ENCODE measurements at places on chromosomes 2 and 18. TPM values are rescaled to one million over a fixed set of nuclear protein-coding genes. Genes with fewer than 3 reads are reported as not detected.

Gene GPR35
- total RNA-seq, result 2.6 TPM

DNA sequence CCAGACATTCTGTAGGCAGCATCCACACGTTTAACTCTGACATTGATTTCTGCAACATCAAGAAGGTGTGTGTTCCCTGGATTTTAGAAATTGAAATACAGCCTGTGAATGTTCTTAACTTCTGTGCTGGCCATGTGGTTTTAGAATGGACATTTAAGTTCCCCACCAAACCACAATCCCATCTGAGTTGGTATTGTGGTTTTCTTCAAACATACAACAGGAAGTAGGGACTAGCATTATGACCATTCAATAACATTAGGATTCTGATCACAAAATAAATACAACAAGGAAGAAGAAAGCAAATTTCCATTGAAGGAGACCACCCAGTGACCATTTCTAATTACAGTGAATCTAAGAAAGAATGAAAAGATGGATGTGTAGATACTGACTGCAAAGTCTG, 51.2 kb downstream of the MAP3K20 start:
- DNase-seq, result no peak
- H3K4me1 ChIP-seq, result no peaks in the 10 kb centered on the region
- H3K27me3 ChIP-seq, result no peaks in the 10 kb centered on the region

DNA sequence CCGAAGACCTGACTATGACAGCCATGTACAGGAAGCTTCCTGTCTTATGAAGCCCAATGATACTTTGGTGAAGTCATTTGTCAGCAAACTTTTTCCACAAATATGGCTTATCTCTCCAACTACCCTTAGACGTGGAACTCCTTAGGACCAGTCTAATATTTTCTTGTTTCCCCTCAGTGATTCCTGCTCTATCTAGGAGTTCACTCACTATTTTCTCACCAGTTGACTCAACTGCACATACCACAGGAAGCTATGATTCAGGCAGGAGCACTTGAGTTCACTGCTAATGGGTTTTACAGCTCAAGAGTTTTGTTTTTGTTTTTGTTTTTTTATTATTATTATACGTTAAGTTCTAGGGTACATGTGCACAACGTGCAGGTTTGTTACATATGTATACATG, 109.3 kb downstream of the ANTXR1 start:
- H3K4me1 ChIP-seq, result no peaks in the 10 kb centered on the region
- no peaks in the 10 kb centered on the region for H3K27me3 ChIP-seq
- DNase-seq, result no peak
- H3K27ac ChIP-seq, result no peak overlapping the region
- H3K4me3 ChIP-seq, result no peak overlapping the region
- H3K36me3 ChIP-seq, result peaks cover 13% of the 10 kb centered on the region

- H3K4me3 ChIP-seq, result no peak overlapping the region
- peaks cover 18% of the 10 kb centered on the region for H3K4me1 ChIP-seq
- H3K27ac ChIP-seq, result no peak overlapping the region
- H3K36me3 ChIP-seq, result no peaks in the 10 kb centered on the region
- no peak for DNase-seq
These were observed 90.1 kb upstream of the SMAD2 start for GRCh38 chr18:48020337-48021250.

DNA sequence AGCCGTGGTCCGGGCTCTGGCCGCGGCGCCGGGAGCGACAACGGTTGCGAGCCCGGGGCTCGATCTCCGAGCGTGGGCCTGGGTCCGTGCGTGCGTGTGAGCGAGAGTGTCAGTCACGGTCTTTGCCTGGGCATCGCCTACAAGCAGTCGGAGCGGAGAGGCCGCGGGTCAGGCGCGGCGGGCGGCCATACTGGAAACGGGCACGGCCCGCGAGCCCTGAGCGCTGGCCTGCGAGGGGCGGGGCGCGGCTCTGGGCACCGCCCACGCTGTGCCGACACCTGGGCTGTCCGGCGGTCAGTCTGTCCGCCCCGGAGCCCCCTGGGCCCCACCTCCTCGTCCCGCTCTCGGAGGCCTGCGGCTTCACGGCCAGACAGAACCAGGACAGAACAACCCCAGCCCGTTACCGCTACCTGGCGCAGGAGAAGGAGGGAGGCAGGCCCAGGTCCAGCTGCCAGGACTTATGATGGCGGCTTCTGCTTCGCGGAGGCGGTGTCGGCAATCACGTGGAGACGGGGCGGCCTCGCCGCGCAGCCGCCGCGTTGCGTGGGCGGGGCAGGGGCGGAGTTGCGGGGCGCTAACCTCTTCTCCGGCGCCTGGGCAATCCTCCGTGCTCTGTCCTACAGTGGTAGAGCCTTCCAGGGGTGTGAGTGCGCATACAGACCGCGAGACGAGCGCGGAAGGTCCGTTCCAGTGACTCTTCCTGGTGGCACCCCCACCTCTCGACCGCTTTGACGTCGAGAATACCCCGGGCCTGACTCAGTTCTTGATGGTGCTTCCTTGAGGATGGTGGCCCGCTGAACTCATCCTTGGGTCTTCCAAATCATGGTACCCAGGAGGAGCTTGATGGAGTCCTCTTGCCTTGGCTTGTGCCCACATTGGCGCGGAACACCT, at the start of gene TMEM131:
TSS of gene TMEM131 (minus strand) at position 215 of the 891 bp plus-strand sequence. CDS start 286 bp downstream, outside the sequence.
- no peaks in the 10 kb centered on the region for H3K36me3 ChIP-seq
- H3K27ac ChIP-seq, result peak within 1 kb of the TSS; percentile 96
- H3K27me3 ChIP-seq, result no peaks in the 10 kb centered on the region

Gene DYSF
- 12.0 TPM for total RNA-seq
